Activated T-cell treated with anti-CD3 and anti-CD28 coated beads, Interleukin-2, amount 50 U/mL, for 48 hours (primary cell): ENCODE measurements at places on chromosomes 16 and 17.

DNA sequence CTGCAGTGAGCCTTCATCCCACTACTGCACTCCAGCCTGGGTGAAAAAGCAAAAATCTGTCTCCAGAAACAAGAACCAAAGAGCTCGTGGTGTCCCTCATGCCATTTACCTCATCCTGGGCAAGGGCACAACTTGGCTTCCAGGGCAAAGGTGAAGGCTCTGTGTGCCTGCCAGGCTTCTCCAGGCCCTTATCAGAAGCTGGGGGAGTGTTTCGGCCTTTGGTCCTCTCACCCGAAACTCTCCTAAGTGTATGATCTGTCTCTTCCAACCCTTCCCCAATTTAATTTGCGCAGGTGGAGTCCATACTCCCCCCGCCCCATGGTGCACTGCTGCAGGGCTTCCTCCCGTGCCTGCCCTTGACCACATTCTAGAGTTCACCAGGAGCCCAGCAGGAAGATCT lies 1.1 kb downstream of the CES2 start:
- no peak for DNase-seq

- no peak for DNase-seq
These were observed 88.1 kb upstream of the ASIC2 start for GRCh38 chr17:33381201-33381600.

DNA sequence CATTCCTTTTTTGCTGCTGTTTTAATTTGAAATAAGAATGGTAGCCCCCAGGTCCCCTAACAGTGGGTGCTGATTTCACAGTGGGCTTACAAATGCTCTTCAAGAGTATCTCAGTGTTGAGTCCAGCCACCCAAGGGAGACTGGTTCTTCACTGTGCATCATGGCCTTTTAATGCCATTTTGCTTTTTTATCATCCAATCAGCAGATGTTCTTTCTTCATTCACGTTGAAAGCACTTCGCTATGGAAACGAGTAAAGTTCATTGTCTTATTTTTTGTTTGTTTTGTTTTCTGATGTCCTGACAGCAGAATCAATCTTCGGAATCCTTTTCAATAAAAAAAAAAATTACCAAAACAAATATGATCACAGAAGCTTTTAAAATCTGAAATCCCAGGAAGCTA lies 429.0 kb downstream of the MAF start:
- DNase-seq = no peak

DNA sequence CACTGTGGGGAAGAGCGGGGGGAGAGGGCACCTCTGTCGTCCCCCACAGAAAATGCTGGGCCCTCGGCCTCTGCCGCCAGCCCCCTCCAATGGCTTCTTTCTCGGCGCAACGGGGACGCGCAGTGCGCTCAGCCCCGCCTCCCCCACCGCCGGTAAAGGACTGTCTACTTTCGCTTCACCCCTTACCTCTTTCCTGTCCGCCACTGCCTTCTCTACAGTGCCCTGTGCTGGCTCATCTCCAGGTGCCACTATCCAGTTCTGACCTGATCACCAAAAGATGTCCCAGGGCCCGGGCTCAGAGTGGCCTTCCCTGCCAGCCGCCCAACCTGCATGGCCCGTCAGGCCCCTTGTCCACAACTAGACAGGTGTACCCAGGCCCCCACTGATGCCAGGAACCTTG lies 7.3 kb downstream of the ENDOV start:
- no peak for DNase-seq

DNA sequence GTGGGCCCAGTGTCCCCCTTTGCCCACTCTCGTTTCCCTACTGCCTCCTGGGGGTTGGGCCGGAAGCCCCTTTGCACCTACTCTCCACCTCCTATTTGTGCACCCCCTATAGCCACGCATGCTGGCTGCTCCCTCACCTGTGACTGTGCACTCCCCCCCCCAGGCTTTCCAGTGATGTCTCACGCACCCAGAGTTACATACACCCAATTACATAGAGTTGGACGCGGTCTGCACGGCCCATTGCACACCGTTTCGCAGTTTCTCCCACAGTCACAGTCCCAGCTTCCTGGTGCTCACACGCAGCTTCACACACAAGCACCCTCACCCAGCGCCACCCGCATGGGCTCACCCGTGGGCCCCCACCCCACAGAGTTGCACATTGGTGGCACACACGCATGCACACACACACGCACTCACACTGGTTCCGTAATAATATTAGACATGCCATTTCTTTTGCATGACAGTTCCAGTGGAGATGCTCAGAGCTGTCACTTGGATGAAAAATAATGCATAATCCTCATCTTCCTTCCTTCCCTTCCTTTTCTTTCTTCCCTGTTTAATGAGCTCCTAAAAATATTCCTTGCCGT lies 21.5 kb upstream of the C1QL1 start:
- DNase-seq = no peak

GRCh38 chr16:89242795-89243200 lies 25.3 kb downstream of the ZNF778 start:
- DNase-seq = no peak

DNA sequence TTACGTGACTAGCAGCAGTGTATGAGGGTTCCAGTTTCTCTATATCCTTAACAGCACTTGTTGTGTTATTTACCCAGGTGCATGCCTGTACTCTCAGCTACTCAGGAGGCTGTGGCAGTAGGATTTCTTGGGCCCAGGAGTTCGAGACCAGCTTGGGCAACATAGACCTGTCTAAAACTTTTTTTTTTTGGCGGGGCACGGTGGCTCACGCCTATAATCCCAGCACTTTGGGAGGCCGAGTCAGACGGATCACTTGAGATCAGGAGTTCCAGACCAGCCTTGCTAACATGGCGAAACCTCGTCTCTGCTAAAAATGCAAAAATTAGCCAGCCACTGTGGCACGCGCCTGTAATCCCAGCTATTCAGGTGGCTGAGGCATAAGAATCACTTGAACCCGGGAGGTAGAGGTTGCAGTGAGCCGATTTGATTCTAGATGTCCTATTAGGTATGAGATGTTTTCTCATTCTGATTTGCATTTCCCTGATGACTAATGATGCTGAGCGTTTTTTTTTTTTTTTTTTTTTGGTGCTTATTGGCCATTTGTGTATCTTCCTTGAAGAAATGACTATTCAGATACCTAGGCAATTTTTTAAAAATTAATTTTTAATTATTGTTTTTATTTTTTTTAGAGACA lies 13.4 kb downstream of the CASC3 start:
- peak; percentile 42 for DNase-seq

GRCh38 chr16:55476625-55477533 lies 2.1 kb upstream of the MMP2 start:
- no peak for DNase-seq

- DNase-seq = no peak
These were observed 30.9 kb downstream of the AKAP1 start for GRCh38 chr17:57115916-57116315.

DNA sequence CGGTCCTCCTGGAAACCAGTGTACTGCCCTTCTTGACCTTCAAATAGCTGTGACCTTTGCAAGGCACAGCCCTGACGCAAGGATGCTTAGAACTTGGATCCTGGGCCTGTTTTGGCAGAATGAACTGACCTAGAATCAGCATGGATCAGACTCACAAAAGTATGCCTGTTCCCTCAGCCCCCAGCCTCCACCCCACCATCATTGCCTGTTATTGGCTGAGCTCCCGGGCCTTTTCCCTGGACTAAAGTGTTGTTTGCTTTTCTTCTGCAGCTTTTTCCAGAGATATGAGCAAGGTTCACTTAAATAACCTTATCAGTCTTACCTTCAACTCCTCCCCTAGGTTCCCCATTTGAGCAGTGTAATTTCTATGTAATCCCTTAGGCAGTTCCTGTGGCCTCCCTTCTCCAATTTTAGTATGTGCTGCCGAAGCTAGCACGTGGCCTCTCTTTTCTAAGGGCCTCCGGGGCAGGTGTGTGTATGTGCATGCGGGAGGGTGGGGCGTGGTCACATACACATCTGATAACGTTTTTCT lies 347.4 kb downstream of the MAF start:
- DNase-seq = no peak

GRCh38 chr16:1331712-1332617 lies 1.5 kb upstream of the BAIAP3 start:
- DNase-seq = no peak

DNA sequence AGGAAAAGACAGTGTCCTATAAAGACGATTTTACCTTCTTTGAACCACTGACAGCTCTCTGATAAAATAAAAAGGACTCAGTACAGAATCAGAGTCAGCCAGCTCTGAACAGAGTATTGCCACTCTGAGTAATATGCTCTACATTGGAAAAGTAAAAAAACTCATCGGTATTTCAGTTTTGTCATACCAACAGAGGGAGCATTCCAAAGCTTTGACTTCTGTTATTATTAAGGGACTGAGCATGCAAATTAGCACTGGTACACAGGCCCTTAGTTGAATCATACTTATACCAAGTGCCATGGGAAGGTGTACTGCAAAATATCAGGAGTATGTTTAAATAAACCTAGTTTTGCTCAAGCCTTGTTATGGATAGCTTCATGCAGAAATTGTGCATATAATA lies 509.0 kb upstream of the KIF2B start:
- DNase-seq = no peak

DNA sequence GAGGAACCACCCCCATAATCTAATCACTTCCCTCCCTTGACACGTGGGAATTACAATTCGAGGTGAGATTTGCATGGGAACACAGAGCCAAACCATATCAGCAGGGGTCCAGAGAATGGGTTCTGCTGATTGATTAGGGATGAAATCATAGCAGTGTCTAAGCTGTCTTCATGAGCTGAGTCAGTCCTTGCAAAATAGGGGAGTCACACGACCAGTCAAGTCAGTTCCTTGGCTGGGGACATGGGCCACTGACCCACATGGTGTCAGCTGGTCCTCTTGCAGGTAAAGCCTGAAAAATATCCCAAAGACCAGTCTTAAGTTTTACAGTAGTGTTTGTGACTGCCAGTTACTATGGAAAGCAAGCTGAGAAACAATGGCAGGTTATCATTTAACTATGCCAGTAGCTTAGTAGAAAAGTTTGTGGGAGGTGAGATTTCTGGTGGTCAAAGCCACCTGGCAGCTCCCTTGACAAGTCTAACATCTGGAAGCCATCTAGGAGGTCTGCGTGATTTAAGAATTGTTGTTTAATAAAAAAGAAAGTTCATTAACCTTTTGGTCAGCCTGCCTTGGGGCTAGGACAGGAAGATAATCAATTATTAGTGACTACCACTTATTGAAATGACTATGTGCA lies 15.7 kb upstream of the ATF7IP2 start:
- DNase-seq = no peak

GRCh38 chr16:85473909-85474620 lies 139.1 kb upstream of the GSE1 start:
- DNase-seq = no peak

DNA sequence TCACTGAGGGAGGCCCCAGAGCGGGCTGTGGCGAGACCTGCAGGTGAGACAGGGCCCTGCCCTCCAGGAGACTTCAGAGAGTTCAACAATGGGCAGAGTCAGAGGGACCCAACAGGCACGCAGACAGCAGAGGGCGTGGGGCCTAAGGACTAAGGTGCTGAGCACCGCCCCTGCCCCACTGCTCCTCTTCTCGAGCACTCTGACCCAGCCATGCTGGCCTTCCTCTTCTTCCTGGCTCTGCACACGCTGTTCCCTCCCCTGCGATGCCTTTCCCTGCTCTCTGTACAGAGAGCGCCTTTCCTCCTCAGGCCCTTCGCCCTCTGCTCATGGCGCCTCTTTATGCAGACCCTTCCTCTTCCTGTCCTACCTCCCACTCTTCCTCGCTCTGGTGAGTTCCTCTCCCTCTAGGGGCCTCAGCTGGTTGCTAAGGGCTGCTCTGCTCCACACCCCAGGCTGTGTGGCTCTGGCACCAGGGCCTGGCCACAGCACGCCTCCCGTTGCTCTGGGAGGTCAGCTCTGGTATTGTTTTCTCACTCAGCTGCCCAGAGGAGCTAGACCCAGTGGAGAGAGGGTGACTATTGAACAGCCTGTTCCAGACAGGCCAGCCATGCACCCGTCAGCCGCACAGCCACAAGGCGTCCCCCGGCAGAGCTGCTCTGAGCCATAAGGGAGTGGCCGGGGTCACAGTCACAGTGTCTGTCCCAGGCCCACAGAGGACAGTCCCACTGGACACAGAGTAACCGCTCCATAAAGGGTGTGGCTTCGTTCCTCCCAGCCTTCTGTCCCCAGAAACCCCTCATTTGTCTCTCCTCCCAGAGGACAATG lies 13.6 kb upstream of the RASD1 start:
- no peak for DNase-seq

- DNase-seq = no peak
These were observed 4.4 kb downstream of the SETD6 start for GRCh38 chr16:58519707-58520106.

- no peak for DNase-seq
These were observed 81.5 kb upstream of the DHX40 start for GRCh38 chr17:59483860-59484259.

DNA sequence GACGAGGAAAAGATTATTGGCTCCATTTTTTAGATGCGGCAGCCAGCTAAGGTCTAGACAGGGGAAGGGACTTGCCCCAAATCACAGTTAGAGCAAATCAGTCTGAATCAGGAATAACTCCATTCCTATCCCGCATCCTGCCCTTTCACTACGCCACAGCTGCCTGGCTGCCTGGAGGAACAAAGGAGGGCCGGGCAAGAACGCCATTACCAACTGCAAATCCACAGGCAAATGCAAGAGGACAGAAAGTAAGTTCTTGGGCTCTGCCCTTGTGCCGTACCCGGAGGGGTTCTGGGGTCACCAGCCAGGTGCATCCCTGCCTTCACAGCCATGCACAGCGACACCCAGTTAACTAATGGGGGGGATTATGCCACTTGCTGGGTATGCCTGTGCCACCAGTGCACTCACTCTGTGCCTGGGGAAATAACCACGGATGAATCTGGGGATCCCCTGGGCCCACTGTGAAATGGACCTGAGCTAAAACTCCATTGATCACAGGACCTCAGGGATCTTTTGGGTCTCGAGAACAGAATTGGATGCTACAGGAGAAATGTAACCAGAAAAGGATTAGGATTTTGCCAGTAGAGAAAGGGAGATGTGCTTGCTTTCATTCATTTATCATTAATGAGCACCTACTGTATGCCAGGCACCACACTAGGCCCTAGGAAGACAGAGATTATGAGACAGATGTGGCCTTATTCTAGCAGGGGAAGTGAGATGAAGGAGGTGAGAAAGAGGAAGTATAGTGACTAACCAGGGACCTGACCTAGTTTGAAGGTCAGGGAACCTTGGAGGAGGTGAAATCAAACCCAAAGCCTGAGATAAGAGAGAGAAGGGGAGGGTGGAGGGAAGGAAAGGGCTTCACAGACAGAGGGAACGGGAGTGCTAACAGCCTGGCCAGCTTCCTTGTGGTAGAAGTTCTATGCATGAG lies 17.7 kb downstream of the BCL7C start:
- DNase-seq = peak; percentile 56

- no peak for DNase-seq
These were observed 212.6 kb downstream of the RBFOX1 start for GRCh38 chr16:7545251-7545650.

- no peak for DNase-seq
These were observed 38.6 kb downstream of the SKAP1 start for GRCh38 chr17:48391444-48391843.

DNA sequence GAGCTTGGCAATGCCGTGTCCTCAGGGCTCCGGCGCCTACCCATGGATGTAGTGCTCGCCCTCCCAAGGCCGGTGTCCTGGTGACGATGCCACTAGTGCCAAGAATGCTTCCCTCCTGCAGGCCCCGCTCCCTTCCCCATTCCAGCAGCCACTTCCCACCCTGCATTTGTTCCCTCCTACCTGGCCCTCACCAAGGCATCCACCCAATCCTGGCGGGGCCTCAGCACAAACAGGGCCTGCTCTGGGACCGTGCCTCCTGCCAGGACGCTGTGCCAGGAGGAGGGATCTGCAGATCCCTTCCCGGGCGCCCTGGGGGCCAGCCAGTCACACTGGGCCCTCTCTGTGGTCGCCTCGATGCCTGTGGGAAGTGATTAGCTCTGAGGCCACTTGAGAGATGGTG lies 25.1 kb downstream of the ABR start:
- no peak for DNase-seq

- DNase-seq = no peak
These were observed 6.9 kb downstream of the RDM1 start for GRCh38 chr17:35923609-35924114.
